K562 (cell line): ENCODE measurements at places on chromosomes 2 and 18. TPM values are rescaled to one million over a fixed set of nuclear protein-coding genes. Genes with fewer than 3 reads are reported as not detected.

- no peak for DNase-seq
These were observed 90.0 kb upstream of the ATL2 start for GRCh38 chr2:38466876-38467767.

ASPRV1 gene
- 0.58 and 0.60 TPM in 2 replicates for total RNA-seq

GRCh38 chr2:69177063-69177771 lies 164.2 kb downstream of the ANTXR1 start:
- peak; percentile 15 for DNase-seq

CYP27C1 gene
- total RNA-seq: not detected in 2 replicates

DNA sequence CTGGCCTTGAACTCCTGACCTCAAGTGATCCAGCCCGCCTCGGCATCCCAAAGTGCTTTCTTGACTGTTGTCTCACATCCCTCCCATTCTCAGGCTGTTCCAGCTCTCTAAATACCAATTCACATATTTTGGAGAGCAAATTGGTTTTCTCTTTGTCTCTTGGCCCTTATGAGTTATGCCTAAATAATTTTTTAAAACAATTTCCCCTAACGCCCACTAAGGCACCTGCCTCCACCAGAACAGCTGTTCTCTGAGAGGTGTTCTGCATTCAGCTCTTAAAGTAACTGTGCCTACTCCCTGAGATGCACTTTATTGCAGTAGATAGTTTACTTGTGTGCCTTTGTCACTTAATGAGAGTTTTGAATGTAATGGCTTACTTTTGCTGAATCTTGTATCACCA lies 6.9 kb downstream of the CCDC195 start:
- DNase-seq: no peak

DNA sequence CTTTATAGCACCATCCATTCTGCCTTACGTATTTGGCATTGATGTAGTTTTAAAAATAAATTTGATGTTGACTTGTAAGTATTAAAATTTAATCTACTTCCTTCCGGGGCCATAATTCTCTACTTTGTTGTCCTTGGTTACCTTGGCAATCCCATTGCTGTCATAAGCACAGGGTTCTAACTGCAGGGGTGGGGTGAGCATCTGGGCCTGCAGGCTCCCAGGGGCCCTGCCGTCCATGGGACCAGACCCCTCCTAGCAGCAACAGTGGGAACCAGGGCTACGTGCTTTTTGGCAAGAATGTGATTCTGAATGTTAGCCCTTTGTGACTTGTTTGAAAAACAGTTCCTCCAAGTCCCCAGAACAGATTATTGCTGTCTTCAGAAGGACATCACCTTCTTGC lies 4.9 kb downstream of the ASAP2 start:
- no peak for DNase-seq

ATOH8 gene
- not detected in 2 replicates for total RNA-seq

GRCh38 chr2:240728827-240729226 lies 37.2 kb downstream of the AQP12A start:
- DNase-seq: no peak

PROC gene
- not detected in 2 replicates for total RNA-seq

DNA sequence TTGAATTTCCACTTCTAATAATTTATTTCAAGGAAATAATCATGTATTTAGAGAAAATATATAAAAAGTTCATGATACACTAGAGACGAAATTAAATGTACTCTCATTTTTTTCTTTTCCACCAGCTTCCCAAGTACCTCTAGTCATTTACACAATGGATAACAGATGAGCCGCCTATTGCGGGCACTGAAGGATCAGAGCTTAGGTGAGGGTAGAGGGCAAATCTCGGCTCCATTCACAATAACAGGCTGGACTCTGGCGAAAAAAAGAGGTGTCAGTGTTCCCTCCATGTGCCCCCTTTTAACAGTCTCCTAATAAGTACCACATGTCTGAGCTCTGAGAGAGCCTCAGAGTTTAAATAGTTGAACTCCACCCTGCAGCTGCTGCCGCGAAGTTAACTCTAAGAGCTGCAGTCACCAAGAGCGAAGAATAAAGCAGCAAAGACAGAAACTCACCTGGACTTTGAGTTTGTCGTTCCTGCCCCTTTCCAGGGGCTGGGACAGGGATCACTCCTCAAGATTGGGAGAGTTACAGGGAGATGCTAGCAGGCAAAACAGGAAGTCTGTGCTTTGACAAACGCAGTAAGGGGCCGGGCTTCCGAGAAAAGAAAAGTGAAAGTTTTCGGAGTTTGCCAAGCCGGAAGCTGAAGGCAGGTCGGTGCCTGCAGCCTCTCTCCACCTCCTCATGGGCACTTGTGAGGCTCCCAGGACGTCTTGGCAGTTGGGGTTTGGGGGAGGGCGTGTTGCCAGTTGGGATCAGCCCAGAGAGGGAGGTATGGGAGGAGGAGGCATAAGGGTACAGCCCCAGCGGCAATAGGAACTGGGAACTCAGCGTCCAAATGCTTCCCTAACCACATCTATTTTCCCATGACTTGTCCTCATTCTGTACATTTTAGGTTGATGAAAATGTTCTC lies at the start of gene SP110:
Gene SP110, minus strand, starts transcription at position 566 of the 913 bp plus-strand sequence. CDS start 3,057 bp downstream, outside the sequence.
- DNase-seq: peak; percentile 58

GRCh38 chr18:9321736-9322135 lies 12.8 kb upstream of the TWSG1 start:
- DNase-seq: no peak

CCDC148 gene
- 0.58 and 0.64 TPM in 2 replicates for total RNA-seq

- peak; percentile 81 for DNase-seq
These were observed 638 bp downstream of the RPS7 start for GRCh38 chr2:3575534-3576262.

DNA sequence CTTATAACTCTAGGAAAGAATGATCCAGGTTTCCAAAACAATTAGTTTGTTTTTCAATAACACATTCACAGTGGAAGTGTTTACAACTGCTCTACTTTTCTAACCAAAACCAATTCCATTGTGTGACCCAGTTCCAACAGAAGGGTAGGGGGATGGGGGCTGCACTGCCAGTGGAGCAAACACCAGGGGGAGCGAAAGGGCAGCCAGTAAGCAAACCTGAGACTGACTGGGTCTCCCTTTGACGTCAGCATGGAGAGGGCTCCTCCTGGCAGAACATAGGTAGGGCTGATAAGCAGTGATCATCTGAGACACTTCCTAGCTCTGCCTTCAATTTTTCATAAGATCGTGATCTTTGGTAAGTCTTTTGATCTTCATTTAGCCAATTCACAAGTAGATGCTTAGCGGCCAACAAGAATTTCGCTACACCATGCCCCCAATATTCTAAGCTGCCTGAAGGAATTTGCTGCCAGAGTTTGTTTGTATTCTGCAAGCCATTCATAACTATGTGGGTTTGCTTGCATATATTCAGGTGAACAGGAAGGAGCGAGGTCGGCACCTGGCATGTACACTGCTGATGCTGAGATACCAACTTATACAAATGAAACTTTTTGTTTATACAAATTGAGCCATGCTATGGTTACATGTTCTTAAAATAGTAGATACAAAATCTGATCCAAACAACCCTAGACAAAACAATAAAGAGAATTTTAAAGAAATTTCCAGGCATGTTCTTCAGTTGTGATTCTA lies 45.9 kb downstream of the ST6GAL2 start:
- peak; percentile 21 for DNase-seq

NGEF gene
- 0.09 and 0.11 TPM in 2 replicates for total RNA-seq

- no peak for DNase-seq
These were observed 24.6 kb upstream of the CREB1 start for GRCh38 chr2:207505171-207505570.

SDC1 gene
- 2.7 TPM in 2 replicates for total RNA-seq

DNA sequence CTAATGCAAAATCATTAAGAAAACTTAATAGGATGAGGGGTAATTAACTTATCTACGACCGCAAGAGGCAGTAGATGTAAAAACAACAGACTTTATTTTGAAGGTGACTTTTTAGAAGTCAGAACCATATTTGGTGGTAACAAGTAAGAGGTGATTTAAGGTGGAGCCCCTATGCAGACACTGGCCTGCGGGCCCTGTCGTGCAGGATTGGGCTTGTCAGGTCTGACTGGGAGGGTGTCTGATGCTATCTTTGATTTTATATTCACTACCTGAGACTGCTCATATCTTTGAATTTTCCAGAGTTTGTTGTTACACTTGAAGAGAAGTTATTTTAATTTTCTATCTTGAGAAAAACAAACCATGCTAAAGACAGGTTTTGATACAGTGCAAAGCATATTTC lies 29.1 kb upstream of the SCLY start:
- no peak for DNase-seq

GCG gene
- 0.29 TPM in 1 of 2 replicates, not detected in the other for total RNA-seq

DNA sequence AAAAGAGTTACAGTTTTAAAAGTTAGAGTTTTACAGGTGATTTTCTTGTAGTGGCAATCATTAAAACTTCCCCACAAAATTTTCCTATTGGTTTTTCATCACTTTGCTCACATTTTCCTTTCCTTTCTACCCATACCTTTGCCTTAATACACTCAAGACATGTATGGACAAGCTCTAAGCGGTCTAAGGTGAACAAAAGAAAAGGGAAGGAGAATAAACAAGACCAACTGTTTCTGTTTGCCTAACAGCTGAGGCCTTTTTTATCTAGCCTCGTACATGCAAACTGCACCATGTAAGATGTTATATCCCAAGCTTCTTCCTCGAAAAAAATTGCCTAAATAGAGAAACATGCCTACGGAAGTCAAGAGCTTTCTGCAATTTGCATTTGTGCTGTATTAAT lies 33.9 kb upstream of the TBC1D8 start:
- DNase-seq: no peak

MAP3K19 gene
- total RNA-seq: not detected in 2 replicates

- DNase-seq: no peak
These were observed 21.5 kb upstream of the GMCL1 start for GRCh38 chr2:69807821-69808540.

POTEC gene
- total RNA-seq: not detected in 2 replicates
